ENCODE measurements at places on chromosomes 2 and 18.

DNA sequence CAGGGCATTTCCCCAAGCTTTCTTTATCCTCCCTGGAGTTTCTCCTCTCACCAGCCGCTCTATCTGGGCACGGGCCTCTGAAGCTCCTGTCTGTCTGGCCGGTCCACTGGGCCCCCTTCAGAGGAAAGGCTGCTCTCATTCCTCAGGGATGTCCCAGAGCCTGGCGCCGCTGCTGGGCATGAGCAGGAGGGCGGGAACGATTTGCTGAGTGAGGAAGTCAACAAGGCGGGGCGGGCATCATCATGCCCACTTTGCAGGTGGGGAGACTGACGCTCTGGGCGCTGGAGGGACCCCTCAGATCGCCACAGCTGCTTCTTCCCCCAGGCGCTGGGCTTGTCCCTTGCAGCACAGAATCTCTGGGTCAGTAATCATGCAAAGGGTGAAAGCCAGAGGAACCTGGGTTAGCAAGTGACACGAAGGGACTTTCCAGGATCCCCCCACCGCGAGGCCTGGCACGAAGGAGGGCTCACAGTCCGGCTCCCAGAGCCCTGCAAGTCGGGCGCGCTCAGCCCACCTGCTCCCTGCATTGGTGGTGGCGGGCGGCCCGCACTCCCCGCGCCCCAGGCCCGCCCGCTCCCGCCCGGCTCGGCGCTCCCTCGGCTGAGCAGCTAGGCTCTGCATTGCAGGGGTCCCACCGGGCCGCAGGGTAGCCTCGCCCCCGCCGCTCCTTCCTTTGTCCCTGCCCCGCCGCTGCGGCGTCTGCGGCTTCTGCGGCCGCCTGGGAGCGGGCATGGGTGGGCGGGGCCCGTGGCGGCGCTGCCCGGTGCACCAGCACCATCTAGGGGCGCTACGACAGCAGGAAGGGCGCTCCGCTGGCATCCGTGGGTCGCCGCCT lies 157.8 kb downstream of the CYRIA start:
- DNase-seq = no peak

DNA sequence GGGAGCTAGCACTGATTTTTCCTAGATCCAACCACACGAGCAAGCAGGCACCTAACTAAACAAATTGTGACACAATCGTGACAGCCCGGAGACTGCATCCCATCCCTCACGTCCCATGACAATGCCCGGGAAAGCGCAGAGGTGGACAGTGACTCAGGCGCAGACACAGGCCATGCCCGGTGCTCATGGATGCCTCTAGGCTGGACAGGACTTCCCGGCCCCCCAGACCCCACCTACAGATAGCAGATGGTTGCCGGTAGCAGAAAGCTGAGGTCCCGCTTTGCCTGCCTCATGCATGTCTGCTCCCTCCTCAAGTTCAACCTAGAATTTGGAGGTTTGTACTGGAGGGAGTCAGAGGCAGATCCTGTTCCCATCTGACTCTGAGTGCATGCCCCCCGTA lies 81.0 kb downstream of the TPO start:
- no peak for DNase-seq

- no peak for DNase-seq
These were observed 700.0 kb upstream of the SOX11 start for GRCh38 chr2:4992226-4992625.

DNA sequence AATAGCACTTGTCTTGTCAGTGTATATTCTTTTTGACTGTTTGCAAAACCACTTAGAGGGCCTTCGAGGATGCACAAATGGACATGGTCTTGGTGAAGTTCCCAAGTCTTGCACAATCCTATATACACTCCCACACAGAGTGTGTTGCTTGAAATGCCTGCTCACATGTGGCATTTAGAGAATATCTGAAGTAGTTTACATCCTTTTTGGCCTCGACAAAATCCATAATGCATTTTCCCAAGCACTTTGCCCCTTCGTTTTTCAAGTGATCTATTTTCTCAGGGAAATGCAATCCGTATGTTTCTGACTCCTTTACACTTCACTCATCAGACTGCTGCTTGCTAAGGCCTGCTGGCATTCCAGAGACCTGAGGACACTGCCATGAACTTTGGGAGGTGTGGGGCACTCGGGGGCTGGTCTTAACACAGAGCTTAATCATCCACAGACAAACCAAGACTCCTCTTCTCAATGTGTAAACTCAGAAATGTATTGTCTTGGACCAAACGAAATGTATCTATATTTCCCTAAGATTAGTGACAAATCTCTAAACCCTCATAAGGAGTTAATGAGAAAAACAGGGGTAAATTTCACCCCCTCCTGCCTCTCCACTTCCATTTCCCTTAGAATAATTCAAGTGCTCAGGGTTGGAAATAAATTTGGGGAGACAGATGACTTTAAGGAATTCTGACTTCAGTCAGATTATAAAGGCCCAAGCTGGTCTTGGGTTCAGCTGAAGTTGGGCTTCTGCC lies 219.3 kb upstream of the APCDD1 start:
- DNase-seq = no peak

- DNase-seq = no peak
These were observed 72.6 kb downstream of the PLEKHM3 start for GRCh38 chr2:207952564-207953345.

- DNase-seq = no peak
These were observed 159.0 kb downstream of the ZFP36L2 start for GRCh38 chr2:43067254-43068040.

DNA sequence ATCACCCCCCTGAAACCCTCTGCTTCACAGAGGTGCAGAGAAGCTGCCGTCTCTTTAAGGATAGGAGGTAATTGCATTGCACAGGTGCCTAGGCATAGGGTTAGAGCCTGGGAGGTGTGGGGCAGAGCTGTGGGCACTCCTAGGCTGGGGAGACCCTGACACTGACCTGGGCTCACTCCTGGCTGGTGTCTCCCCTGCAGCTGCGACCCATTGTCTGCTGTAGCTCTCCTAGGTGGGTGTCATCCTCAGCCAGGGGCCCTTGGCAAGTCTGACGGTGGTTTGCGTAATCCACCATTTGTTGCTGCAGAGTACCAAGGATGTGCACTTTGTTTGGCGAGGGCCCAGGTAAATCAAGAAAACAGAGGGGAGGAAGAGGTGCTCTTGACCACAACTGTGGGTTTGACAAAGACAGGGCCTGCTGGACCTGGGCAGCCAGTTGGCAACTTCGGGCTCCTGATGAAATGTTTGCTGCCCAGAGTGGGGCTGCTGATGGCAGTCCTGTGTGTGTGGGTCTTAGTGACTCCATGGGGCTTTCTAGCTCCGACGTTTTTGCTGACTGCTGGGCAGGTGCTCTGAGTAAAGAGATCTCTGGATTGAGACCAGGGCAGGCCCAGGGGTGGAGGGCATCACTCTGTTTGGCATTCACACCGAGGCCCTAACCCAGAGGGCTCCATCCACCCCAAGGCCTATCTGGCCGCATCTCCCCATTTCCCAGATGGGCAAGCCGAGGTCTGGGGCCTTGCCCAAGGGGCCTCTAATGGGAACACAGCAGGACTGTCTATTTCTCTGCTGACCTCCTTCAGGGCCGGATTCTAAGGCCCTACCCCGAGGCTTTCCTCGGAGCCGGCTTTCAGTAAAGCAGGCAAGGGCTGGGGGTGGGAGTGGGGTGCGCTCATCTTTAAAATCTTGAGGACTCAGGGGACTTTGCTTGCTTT lies 67.7 kb downstream of the EDAR start:
- DNase-seq = no peak

DNA sequence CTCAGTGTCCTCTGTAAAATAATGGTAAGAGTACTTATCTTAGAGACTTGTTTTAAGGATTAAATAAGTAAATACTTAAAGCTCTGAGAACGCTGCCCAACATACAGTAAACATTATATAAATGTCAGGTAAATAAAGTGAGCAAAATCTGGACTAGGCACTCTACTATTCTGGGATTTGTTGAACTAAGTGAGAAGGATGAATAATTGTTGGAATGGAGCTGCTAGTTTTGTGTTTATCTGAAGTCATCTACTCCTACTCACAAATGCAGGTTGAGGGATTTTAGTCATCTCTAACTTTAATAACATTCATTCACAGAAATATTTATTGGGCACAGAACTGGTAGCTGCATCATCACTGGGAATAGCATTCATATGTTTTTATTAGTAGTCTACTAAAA lies 103.4 kb downstream of the MEIS1 start:
- no peak for DNase-seq

DNA sequence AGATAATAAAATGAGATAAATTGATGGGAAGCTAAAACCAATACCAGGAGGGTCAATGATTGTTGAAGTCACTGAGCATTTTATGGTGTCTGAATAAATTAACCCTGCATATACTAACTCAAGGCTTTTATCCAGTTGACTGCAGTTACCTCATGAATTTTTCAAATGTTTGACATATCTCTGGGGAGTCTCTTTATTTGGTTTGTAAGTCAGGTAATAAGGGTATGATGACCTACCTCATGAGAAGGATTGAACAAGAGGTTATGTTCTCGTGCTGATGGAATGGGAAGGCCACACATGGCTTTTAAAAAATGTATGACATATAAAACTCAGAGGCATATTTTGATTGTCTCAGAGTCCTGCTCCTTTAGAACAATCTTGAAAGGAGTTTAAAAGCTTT lies 237.6 kb downstream of the THSD7B start:
- no peak for DNase-seq

DNA sequence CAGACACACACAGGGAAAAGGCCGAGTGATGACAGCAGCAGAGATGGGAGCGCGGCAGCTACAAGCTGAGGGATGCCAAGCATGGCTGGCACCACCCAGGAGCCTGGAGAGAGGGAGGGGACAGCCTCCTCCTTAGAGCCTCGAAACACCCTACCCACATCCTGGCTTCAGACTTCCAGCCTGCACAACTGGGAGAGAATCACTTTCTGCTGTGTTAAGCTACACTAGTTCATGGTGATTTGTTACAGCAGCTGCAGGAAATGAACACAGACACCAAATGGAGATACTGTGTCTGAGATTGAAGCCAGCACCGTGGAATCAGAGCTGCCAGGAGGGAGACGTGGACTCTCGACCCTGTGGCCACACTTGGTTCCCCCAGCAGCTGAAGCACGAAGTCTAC lies 27.5 kb upstream of the FOSL2 start:
- no peak for DNase-seq

DNA sequence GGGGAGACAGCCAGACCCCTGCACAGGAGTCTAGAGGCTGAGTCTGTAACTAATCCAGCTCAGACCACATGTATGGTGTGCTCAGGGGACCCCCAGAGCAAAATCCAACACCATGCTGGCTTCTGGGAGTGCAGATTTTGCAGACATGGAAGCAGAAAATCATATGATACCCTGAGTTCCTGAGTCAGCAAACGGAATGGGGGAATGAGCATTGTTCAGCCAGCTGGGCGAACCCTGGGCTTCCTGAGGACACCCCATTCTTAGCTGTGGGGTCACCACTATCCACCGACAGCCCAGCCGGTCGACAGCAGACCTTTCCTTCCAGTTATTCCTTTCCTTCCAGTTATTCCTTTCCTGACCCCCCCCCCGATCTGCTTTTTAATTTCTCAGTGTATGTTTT lies 322.9 kb downstream of the GBX2 start:
- DNase-seq = no peak

GRCh38 chr2:215727507-215728503 lies 285.5 kb downstream of the MREG start:
- DNase-seq = no peak

DNA sequence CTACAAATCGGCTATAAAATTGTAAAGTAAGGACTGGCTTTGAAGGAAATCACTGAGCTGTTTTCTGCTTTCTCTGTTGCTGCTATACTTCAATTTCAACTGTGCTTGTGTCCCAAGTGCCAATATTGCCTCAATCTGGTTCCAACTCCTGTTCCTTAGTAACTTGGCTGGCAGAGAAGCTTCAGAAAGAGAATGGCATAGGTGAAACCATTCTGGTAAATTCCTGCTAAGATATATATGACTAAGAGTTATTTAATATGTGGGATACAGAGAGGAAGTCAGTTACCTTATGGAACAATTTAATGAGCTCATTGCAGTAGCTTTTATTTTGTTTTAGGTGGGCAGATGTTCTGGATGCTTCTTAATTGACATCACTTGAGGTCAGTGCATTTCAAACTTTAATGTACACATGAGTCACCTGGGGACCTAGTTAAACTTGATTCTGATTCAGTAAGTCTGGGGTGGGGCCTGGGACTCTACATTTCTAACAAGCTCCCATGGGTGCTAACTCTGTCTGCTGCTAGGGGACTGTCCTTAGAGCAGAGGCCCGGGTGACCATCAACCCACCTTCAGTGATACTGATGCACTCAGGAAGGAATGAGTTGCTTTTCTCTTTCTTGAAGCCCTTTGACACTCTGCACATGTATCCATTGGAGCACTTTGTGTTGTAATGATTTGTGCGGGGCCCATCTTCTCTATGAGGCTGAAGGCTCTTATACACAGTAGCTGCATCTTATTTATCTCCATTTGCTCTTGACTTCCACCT lies 47.6 kb downstream of the LIPG start:
- no peak for DNase-seq

DNA sequence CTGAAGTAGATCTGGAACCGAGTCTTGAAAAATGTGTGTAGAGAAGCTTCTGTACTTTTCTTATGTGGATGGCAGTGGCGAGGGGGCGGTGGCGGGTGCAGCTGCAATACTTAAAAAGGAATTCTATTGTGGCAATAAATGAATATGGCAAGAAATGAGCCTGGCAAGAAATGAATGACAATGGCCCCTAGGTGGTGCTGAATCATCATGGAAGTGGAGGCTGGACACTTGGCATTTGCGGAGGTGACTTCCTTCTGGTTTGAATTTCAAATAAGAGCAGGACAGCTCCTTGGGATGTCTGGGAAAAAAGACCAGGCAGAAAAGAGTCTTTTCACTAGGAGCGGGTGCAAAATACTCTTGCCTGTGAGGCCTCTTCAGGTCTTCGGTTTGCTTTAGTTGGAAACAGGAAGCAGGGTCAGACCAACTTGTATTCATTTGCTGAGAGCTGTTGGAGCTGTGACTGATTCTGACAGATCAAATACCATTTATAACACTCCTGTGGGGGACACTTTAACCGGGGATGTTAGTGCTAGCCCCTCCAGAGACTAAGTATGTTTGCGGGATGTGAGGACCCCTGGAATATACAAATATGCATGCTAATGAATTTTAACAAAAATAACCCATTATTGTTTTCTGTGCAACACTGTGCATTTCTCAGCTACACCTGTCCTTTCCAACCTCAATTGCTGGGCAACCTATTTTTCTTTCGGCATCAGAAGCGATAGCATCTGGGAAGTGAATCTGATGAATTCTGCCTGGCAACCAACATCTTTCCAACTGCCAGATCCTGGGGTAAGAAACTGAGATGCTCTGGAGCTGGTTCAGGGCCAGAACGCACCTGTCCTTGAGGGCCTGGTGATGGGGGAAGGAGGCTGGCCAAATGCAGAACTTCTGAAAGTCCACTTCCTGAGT lies 35.4 kb downstream of the FASTKD2 start:
- DNase-seq = peak; percentile 65

GRCh38 chr2:133271105-133271504 lies 297.2 kb downstream of the NCKAP5 start:
- DNase-seq = no peak

GRCh38 chr2:129237966-129238725 lies 741.3 kb upstream of the RAB6C start:
- no peak for DNase-seq

- DNase-seq = no peak
These were observed 90.6 kb upstream of the ARL4C start for GRCh38 chr2:234587341-234588053.
